ENCODE measurements at places on chromosomes 3 and 15. TPM values are rescaled to one million over a fixed set of nuclear protein-coding genes. Genes with fewer than 3 reads are reported as not detected.

- DNase-seq, result no peak
Observed at GRCh38 chr3:133934073-133934970, 38.6 kb upstream of the RAB6B start.

DNA sequence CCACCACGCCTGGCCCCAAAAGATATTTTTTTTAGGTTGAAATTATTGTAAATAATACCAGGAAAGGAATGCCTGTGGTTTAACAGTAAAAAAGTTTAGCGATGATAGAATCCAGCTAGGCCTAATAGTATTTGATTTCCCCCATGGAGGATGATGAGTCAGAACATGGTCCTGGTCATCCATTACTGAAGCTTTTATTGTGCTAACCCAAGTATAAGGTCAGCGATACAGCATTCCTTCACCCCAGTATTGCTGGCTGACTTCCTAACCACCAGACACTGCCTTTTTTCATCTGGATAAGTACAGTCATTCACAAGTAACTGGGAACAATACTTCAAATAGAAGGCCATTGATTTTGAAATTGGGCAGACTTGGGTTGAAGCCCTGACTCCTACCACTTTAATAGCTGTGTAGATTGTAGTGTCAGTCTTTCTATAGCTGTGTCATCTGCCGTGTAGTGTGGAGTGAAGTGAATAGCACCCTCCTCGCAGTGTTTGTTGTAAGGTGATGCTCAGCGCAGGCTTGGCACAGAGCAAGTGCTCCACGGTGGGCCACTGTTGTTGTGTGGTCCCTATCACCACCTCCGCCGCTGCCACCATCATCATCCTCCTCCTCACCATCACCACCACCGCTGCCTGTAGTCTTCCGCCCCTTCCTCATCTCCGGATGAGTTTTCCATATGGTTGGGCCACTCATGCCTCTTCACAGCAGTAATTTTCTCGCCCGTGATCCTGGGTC, 436.0 kb upstream of the TPM1 start:
- DNase-seq, result no peak

DNA sequence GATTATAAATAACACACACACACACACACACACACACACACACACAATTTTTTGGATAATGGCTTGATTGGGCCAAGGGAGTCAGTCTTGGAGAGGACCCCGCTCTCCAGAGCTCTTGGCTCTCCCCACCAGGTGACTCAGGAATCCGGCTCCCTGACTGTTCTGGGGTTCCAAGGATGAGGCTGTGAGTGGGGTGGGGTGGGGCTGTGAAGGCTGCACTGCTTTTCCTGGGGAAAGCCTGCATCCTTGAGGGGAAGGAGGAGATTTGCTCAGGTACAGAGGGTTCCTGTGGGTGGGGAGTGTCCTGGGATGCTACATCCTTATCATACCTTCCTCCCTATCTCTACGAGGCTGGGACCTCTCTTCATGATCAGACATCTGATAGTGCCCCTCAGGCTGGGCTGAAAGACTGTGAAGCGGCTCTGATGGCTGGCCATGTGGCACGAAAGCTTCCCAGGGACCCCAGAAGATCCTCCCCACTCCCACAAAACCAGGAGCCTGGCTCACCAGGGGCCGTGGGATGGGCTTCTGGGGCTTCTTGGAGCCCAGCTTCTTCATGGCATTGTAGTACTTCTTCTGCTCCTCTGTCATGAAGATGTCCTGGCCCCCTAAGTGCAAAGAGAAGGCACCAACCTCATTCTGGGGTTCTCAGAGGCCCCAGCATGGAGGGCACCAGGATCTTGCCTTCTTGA, 59.2 kb downstream of the EXOG start:
- no peak for DNase-seq

- no peak for DNase-seq
Observed at GRCh38 chr3:54173371-54173770, 51.0 kb downstream of the CACNA2D3 start.

- DNase-seq, result no peak
Observed at GRCh38 chr15:57547243-57547755, 44.4 kb upstream of the MYZAP start.

- DNase-seq, result no peak
Observed at GRCh38 chr15:63476229-63476632, 28.2 kb upstream of the USP3 start.

DNA sequence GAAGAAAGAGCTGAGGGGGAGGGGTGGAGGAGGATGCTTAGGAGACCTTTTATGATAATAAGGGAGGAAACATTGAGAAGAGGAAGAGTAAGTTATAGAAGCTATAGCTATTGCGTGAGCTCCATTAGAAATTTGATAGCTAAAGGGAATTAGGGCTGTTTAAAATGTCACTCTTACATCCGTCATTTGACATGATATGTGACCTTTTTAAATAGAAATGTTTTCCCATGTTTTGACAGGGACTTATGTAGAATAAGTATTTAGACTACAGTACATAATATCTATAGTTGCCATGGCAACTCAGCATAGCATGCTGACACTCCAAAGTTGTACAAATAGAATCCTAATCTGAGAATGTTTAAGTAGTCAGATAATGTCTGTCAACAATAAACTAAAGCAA, 19.2 kb downstream of the RAD51 start:
- DNase-seq, result no peak

DNA sequence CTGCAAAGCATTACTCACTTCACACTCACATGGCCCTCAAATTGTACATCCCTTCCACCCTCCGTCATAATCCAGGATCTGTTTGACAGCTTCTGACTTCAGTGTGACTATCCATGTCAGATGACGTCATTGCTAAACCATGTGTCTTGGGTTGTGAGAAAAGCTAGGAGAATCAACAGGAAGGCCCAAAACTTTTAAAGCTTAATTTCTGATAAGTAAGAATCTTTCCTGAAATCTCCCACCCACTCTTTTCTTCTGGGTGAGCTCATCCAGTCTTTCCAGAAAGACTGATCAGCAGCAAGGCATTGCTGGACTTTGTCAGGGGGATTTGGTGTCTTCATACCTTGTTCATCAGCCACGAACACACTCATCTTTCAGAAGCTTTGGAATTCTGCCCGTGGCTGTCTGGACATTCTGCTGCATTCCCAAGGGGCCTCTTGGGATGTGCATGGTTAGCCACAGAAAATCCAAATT, 11.5 kb upstream of the LMCD1 start:
- DNase-seq, result no peak

DNA sequence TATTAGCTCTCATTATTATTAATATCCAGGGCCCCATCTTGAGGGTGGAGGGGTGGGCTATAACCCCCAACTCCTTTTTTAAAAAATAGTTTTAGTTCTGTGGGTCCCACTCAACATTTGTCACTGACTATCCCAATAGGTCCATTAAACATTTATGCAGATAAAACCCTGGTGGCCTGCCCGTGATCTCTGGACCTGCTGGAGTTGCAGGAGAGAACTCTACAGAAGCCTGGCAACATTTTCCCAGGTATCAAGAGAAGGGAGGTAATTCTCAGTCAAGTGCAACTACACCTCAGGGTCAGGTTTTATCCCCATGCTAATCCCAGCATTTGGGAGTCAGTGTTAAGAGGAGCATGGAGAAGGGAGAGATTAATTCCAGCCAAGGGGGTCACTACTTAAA, 264.4 kb upstream of the PROK2 start:
- DNase-seq, result no peak

DNA sequence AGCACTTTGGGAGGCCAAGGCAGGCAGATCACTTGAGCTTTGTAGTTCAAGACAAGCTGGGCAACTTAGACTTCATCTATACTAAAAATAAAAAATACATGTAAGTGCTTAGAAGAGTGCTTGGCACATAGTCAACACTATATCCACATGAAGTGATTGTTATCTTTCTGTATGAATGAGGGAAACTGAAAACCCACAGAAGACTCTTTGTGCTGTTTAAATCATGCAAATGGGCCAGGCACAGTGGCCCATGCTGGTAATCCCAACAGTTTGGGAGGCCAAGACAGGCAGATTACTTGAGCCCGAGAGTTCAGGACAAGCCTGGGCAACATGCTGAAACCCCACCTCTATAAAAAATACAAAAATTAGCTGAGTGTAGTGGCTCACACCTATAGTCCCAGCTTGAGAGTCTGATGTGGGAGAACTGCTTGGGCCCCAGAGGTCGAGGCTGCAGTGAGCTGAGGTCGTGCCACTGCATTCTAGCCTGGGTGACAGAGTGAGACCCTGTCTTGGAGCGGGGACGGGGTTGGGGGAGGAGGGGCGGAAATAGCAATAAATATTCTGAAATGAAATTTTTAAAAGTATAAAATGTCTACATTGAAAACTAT, 129.7 kb downstream of the NR2E3 start:
- no peak for DNase-seq

DNA sequence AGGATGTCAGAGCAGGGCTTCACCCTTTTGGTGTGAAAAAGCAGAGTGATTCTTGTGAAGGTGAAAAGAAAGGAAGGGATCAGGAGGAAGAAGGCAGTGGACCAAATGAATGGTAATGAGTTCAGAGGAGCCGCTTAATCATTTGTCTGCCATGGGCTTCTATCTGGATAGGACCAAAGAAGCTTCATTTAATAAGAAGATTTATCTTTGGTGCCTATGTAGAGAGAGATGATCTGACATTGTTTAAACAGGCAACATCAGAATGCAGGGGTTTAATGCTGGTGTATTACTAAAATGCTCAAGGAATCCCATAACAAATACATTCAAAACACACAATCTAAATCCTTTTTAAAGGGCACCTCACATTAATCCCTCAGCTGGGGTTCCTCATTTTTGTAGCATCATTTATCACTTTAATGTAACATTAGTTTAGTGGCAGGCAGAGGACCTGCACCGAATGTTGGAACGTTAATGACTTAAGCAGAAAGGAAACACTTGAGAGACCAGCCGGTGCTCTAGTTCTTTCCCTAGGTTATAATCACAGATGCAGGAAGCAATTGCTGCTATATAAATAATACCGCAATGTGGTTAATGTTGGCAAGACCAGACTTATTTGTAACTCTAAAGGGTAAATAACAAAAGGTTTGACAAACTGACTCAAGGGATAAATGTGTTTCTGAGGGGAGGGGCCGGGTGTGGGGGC, 27.9 kb upstream of the IL1RAP start:
- no peak for DNase-seq

DNA sequence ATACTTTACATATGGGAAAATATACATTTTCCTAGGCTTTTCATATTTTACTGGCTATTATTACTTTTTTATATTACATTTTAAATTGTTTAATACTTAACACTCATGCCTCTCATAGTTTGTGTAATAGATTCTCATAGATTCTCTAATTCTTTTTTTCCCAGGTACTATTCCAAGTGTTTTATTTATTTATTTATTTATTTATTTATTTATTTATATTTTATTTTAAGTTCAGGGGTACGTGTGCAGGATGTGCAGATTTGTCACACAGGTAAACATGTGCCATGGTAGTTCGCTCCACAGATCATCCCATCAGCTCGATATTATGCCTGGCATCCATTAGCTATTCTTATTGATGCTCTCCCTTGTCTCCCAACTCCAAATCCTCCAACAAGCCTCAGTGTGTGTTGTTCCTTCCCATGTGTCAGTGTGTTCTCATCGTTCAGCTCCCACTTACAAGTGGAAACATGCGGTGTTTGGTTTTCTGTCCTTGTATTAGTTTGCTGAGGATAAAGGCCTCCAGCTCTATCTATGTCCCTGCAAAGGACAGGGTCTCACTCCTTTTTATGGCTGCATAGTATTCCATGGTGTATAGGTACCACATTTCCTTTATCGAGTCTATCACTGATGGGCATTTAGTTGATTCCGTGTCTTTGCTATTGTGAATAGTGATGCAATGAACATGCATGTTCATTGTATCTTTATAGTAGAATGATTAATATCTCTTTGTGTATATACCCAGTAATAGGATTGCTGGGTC, 205.4 kb upstream of the P2RY1 start:
- DNase-seq, result no peak

DNA sequence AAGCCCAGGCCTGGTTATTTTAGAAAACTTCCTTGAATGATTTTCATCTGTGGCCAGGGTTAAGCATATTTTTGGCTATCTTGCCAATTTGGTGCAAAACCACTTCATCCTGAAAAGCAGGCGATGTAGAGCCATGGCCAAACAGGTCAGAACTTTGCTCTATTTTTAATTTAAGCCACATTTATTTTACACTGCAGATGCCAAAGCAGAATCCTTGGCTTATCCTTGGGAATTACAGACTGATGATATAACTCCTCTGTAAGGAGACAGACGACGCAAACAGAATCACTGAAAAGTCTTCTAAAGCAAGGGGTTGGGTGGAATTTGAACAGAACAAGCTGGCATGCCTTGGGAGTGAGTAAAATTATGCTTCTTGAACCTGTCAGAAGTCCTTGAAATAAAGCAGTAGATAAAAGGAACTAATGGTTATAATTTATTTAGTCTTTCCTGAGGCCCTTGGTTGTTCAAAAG, 121.9 kb downstream of the CHST2 start:
- DNase-seq, result no peak

DNA sequence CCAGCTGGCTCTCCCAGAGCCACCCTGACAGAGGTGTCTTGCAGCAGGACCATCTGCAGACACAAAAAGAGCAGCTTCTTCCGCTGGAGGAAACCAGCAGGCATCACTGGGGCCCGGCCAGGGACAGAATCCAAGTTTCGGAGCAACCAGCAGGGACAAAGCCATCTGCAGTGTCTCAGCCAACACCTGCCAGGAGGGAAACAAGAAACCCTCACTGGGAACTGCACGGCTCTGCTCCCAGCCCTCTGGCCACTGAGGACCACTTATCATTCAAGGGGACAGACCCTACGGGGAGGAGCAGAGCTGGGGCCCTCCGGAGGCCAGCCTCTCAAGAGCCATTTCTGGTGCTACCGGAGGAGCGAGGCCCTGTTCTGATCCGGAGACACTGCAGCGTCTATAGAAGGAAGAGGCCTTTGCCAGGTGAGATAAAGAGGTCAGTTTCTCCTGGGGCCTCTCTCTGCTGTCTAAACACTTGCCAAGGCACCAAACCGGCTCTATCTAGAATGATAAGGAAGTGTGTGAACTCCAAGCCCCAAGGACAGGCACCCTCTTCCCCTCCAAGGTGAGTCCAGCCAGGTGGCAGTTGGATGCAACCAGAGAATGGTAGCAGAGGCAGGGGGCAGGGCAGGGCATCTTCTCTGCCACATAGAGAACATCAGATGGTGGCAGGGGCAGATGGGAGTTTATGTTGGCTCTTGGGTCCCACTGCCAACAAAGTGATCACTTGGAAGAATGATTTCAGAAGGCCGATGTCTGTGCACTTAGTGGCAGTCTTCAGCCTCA, 89.0 kb downstream of the CHSY1 start:
- no peak for DNase-seq

Gene STRA6
- total RNA-seq, result 0.76 TPM

Gene PLSCR4
- 242 TPM for total RNA-seq

Gene TRPM1
- total RNA-seq, result not detected

Measured in sciatic nerve (tissue), 2 donors.